ENCODE measurements at places on chromosomes 6 and 20. TPM values are rescaled to one million over a fixed set of nuclear protein-coding genes. Genes with fewer than 3 reads are reported as not detected.

HTR1B gene
- total RNA-seq: 0.08 TPM

CLPSL1 gene
- total RNA-seq: not detected

RNF39 gene
- 2.6 TPM for total RNA-seq

SLC17A2 gene
- not detected for total RNA-seq

ECT2L gene
- total RNA-seq: not detected

SLC4A11 gene
- 20.0 TPM for total RNA-seq

DNA sequence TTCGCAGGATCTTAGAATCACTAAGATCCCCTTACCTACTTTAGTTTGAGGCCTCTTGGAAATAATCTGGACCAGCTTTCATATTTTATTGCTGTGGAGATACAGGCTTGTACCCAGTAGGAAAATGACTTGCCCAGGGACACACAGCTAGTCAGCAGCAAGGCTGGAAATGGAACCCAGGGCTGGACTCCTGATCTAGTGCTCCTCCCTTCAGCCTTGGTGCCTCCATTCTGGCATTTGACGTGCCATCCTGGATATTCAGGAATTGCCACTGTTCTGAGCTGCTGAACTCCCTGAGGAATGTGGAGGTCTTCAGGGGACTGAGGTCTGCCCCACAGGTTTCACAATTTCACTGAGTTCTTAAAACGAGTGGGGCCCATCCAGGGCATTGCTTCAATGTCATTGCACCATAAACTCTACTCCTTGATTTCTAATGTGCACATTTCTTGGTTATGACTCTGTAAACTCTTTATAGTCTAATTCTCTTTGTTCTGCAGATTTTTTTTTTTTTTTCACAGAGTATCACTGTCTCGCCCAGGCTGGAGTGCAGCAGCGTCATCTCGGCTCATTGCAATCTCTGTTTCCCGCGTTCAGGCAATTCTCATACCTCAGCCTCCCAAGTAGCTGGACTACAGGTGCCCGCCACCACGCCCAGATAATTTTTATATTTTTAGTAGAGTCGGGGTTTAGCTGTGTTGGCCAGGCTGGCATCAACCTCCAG lies 26.7 kb upstream of the CDKN1A start:
- no peak for ATAC-seq

DNA sequence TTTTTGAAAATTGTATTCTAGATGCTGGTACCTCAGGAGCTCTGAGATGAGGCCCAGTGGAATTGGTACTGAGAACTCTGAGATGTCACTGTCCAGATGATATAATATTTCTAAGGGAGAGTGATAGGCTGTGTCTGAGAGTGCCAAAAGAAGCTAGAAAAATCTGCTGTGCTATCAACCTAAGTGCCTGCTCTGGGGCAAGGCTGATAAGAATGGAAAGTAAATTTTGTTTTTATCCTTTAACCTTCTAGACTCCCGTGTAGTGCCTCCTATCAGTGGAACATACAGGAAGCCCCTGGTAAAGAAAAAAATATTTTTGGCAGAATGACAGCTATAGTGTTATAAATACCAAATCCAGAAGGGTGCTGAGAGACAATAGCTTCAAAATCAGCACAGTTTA lies 348.2 kb downstream of the TFAP2B start:
- no peak for ATAC-seq

DNA sequence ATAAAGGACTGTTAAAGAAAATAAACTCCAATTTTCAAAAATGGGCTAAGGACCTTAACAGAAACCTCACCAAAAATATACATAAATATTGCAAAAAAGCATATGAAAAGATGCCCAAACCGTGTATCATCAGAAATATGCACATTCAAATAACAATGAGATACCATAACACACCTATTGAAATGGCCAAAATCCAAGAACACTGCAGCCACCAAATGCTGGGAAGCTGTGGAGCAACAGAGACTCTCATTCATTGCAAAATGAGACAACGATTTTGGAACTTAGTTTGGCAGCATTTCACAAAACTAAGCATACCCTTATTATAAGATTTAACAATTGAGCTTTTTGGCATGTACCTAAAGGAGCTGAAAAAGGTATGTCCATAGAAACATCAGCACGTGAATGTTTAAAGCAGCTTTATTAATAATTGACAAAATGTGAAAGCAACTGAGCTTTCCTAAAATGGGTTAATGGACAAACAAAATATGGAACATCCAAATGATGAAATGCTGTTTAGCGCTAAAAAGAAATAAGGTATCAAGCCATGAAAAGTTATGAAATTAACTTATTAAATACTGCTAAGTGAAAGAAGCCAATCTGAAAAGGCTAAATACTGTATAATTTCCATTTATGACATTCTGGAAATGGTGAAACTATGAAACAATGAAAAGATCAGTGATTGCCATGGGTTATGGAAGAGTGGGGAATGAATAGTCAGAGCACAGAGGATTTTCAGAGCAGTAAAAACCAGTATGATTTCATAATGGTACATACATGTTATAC lies 592.6 kb upstream of the ADGRB3 start:
- no peak for ATAC-seq

DNA sequence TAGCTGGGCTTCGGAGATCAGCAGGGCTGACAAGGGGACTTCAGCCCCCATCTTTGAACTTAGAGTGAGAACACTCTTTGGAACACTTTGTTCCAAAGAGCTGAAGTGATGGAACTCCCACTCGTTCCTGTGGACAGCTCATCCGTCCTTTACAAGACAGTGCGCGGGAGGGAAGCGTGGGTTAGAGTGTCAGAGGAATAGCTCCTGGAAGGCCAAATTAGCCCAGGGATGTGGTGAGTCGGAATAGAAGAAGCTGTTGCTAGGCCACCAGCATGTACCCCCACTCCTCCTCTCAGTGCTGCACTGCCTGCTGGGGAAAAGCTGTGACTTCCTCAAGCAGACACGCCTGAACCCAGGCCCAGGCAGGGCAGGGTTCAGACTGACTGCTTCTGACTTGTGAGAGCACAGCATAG lies 1.7 kb downstream of the SDCBP2 start:
- ATAC-seq: peak; percentile 34

GRCh38 chr6:124054034-124054433 lies 250.4 kb downstream of the NKAIN2 start:
- no peak for ATAC-seq

- ATAC-seq: no peak
Measured at GRCh38 chr20:20969701-20970280, 136.4 kb downstream of the LINC00237 start.

DNA sequence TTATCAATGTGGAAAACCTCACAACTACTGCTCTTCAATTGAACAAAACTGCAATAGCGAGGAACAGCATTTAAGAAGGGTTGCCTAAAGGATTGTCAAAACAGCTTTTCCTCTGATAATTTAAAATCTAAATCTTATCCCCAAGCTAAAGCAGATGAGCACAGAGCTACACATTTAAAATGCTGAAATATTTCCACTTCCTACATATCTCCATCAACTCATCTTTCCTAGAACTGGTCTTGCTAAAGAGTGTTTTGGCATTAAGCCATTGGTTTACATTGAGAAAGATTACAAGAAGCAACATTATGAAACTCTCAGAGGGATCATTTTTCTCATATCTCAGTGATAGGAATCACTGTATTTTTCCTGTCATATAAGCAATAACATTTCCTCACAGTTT lies 3.6 kb downstream of the OR10C1 start:
- ATAC-seq: no peak

DNA sequence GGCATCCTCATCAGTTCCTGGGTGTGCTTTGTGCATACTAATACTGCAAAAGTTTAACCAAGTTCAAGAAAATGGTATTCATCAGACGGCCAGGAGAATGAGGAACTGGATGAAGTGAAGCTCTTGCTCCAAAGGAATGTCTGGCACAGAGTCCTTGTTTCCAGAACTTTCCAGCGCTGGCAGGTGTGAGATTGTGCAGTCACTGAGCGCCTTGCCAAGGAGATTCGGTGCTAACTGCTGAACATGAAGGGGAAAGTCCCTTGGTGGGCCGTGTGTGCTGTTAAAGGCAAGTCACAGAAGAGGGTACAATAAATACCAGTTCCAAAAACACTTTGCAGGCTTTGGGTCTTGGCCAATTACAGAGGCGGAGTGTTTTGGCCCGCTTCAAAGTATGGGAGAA lies 262.3 kb upstream of the SOX4 start:
- ATAC-seq: no peak

All from esophagus mucosa (tissue), 1 donor.